ENCODE measurements at places on chromosomes 6 and 20. TPM values are rescaled to one million over a fixed set of nuclear protein-coding genes. Genes with fewer than 3 reads are reported as not detected.

Gene SLC17A3
- total RNA-seq = not detected

Gene PPP1R16B
- total RNA-seq = 4.7 TPM

Gene RBPJL
- 306 TPM for total RNA-seq

Gene NKX2-4
- not detected for total RNA-seq

Gene SGK2
- total RNA-seq = 14.3 TPM

Gene POU3F2
- not detected for total RNA-seq

Gene ULBP2
- 0.26 TPM for total RNA-seq

Gene VGLL2
- 0.99 TPM for total RNA-seq

Gene NEURL2
- total RNA-seq = 3.3 TPM

All from body of pancreas (tissue), 4 donors.